ENCODE measurements at places on chromosomes 6 and 20.

- no peak for DNase-seq
Observed at GRCh38 chr6:42845327-42845694, 34.1 kb upstream of the RPL7L1 start.

DNA sequence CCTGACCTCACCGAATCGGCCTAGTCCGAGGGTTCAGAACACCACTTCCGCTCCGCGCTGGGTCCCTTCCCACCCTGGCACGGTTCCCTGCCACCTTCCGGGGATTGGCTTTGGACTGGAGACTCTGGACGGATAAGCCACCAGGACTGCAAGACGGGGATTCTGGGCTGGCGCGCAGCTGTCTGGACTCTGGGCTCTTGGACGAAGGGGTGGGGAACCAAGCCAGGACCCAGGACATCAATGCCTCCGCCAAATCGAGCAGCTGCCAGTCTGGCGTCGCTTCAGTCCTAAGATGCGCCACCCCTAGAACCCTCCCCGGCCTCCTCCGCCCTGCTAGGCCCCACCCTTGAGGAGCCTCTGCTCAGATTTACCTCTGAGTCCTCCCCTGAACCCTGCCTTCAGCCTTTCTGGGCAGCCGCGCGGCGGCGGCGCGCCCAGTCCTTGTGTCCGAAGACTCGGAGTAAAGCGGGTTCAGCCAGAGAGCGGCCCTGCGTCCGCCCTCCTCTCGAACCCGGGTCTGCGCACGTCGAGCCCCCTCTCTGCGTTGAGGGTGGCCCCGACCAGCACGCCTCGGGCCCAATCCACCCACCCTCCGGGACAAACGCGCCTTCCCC is 1.2 kb downstream of the KCNK17 start:
- no peak for DNase-seq

GRCh38 chr20:20637998-20638725 is 74.3 kb downstream of the RALGAPA2 start:
- no peak for DNase-seq

GRCh38 chr6:130513770-130514169 is 148.0 kb downstream of the TMEM200A start:
- peak; percentile 68 for DNase-seq

DNA sequence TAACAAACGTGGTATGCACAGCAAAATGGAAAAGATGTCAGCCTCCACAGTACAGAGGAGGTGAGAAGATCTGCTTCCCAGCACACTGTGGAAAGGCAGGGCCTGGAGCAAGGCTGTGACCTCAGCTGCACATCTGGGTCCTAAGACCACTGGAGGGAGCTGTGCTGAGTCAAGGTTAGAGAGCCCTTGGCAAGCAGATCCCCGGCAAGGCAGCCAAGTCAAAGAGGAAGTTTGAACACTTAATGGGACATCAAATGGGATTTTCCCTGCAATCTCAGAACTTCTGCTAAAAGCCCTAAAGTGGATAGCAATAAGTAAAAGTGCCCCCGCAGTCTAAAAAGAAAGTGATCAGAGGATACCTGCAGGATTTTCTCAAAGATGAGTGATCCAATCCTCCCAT is 39.5 kb downstream of the UNC5CL start:
- DNase-seq, result peak; percentile 17

GRCh38 chr6:144896871-144897270 is 611.7 kb downstream of the UTRN start:
- DNase-seq, result no peak

- no peak for DNase-seq
Observed at GRCh38 chr6:63690221-63690620, 54.6 kb downstream of the PHF3 start.

GRCh38 chr20:21609221-21609620 is 95.4 kb upstream of the NKX2-2 start:
- no peak for DNase-seq

DNA sequence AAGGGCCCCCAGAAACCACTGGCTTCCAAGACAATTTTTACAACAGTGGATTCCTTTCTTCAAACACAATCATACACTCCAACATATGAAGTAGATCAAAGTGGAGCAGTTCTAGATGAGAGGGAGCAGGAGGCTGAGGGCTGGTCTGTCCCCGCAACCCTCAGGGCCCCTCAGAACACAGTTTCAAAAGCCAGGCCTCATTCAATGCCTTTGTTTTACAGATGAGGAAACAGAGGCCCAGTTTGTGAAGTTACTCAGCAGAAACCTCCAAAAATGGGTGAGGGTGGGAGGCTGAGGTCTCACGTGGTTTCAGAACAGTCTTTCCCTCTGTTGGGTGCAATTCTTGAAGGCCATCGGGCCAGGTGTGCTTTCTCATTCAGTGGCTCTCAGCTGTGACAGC is 134.9 kb downstream of the SCML4 start:
- no peak for DNase-seq

DNA sequence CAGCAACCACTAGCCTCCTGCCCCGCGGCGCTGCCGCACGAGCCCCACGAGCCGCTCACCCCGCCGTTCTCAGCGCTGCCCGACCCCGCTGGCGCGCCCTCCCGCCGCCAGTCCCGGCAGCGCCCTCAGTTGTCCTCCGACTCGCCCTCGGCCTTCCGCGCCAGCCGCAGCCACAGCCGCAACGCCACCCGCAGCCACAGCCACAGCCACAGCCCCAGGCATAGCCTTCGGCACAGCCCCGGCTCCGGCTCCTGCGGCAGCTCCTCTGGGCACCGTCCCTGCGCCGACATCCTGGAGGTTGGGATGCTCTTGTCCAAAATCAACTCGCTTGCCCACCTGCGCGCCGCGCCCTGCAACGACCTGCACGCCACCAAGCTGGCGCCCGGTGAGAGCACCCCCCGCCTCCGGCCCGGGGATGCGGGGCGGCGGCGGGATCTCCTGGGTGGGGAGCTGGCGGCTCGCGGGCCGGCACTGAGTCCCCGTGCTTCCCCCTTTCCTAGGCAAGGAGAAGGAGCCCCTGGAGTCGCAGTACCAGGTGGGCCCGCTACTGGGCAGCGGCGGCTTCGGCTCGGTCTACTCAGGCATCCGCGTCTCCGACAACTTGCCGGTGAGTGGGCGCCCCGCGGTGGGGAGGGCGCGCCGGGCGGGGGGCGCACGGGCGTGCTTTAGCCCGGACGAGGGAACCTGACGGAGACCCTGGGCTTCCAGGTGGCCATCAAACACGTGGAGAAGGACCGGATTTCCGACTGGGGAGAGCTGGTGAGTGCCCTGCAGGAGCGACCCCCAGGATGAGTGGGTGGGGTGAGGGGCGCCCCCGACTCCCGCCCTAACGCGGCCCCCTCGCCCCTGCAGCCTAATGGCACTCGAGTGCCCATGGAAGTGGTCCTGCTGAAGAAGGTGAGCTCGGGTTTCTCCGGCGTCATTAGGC is 585 bp downstream of the PIM1 start:
- peak; percentile 62 for DNase-seq

- no peak for DNase-seq
Observed at GRCh38 chr20:58106143-58106750, 122.2 kb downstream of the ANKRD60 start.

GRCh38 chr20:7505152-7505834 is 435.0 kb downstream of the HAO1 start:
- no peak for DNase-seq

DNA sequence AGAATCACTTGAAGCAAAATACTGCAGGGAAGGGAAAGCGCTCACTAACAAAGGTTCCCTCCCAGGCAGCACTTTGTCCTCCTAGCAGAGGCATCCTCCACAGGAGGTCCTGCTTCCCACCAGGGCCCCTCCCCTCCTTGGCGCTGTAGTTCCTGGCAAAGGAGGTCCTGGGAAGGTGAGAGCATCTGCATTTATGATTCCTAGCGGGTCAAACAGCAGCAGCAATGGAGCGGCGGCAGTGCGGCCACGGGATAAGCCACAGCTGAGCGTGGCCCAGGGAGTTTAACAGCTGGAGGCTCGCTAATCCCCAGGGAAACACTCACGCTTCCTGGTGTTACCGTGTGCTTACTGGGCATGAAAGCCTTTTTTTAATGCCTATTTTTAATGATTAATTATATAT is 185.8 kb downstream of the TTLL2 start:
- DNase-seq, result no peak

DNA sequence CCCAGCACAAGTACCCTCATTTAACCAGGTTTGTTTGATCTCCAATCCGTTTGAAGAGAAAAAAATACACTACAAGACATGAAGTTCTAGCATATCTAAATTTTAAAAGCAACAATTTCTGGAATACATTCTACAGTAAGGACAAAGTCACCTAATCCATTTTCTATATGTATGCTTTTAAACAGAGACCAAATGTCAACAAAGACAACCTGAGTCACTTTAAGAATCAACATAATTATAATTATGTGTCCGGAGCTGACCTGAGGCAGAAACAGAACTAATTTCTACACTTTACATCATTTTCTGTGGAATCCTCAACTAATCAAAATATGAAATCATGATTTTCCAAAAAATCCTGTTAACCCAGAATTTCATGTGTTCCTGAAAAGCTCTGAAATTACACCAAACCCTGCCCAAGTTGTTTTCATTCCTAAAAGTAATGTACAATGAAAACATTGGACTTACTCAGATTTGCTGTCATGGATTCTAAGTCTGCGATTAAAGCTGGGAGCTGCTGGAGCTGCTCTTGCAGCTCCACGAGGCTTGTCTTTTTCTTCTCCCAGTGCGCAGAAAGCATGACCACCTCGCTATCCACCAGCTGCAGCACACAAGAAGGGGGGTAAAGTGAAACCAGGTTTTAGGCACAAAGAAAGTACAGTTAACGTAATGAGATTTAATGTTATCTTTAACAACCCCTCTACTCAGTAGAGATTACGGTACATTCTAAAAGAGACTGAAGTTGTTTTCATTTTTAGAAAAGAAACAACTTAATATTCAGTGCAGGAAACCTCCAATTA is 35.8 kb downstream of the DTNBP1 start:
- no peak for DNase-seq

- DNase-seq, result no peak
Observed at GRCh38 chr6:7621761-7622160, 31.8 kb downstream of the SNRNP48 start.

DNA sequence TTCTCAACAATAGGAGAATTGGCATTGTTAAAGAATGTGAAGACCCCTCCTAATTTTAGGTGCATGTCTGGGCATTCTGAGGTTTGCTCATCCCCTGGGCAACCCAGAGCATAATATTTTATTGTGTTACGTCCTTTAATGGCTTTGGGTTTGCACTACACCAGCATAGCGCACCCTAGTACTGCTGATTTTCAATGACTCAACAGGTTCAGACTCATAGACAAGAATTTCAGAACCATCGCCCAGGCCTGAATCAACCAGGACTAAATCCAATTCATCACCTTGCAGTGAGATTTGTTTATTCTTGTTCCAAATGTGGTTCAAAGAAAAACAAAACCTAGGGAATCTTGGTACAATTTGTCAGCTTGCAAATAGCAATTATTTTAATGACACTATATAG is 137.8 kb upstream of the PHACTR1 start:
- DNase-seq, result no peak

DNA sequence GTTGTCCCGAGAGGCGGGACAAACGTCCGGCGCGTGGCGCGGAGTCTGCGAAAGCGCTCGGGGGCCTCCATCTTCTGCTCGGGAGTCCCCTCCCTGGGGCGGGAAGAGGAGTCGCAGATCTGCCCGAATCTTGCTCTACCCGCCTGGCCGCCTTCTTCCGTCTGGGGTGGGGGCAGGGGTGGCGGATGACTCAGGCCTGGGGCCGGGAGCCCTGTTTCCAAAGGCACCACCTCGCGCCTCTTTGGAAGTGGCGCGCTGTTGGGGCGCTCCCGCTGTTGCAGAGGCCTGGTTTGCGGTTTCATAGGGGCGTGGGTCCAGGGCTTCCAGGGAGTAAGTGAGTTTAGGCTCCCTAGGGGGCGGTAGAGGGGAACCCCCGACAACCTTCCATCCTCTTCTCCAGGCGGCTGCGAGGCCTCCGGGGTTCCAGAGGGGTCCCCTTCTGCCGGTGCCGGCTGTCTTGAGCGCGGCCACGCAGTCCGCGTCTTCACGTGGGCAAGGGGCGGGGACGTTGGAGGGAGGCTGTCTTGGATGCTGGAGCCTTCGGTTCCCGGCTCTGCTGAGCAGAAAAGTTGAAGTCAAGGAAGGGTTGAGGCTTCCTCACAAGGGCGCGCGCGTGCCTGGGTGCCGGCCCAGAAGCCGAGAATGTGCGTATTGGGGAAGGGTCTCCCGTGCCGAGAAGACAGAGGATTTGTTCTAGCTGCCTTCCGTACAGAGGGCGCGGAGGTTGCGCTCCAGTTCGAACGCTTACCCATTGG is 2.6 kb upstream of the TFAP2C start:
- DNase-seq, result peak; percentile 14

GRCh38 chr6:107579456-107580056 is 89.6 kb downstream of the SOBP start:
- DNase-seq, result no peak

DNA sequence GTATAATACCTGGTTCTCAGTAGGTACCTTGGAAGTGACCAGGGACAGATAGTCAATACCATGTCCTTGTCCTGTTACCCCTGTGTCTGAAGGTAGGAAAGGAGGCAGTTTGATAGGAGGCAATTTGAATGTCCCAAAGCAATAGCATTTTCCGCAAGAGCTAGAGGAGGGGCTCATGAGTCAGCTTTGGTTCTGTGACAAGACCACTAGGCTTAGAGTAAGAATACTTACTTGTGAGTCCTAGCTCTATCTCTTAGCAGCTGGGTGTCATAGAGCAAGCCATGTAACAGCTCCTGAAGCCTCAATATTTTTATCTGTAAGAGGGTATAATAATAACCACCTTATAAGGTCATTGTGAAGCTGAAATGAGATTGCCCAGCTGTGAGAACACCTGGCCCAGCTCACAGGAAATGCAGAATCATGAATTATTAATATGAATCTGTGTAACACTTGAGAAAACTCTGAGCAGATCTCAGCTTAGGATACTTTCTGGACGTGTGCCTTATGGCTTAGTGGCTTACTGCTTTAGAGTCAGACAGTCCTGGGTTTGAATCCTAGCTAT is 58.6 kb downstream of the DAAM2 start:
- DNase-seq, result no peak

- DNase-seq, result peak; percentile 65
Observed at GRCh38 chr6:14079433-14079832, 38.1 kb upstream of the CD83 start.

- no peak for DNase-seq
Observed at GRCh38 chr6:97120511-97120910, 162.5 kb downstream of the MMS22L start.

GRCh38 chr6:42124223-42124836 is 18.1 kb downstream of the C6orf132 start:
- DNase-seq, result no peak

GRCh38 chr20:49284818-49285217 is 7.0 kb upstream of the ZNFX1 start:
- DNase-seq, result no peak

DNA sequence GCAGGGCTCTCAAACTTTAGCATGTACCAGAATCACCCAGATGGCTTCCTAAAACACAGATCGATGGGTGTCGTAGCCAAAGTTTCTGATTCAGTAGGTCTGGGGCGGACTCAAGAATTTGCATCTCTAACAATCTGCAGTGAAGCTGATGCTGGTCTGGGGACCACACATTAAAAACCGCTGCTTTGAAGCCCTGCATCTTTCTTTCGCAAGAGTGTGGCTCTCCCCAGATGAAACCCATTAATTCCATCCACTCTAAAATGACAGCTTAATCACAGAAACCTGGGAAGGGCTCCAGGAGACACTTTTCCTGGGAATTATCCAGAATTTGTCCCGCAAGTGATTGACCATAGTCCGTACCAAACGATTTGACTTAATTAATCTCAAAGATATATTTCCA is 319.8 kb upstream of the PLCB4 start:
- DNase-seq, result no peak

- no peak for DNase-seq
Observed at GRCh38 chr20:35087791-35088190, 4.8 kb downstream of the TRPC4AP start.

GRCh38 chr6:167811442-167812087 is 15.1 kb upstream of the AFDN start:
- no peak for DNase-seq

- DNase-seq, result peak; percentile 24
Observed at GRCh38 chr6:16168121-16168520, 39.2 kb downstream of the MYLIP start.
